H1 (cell line): ENCODE measurements at places on chromosomes 1 and 21.

DNA sequence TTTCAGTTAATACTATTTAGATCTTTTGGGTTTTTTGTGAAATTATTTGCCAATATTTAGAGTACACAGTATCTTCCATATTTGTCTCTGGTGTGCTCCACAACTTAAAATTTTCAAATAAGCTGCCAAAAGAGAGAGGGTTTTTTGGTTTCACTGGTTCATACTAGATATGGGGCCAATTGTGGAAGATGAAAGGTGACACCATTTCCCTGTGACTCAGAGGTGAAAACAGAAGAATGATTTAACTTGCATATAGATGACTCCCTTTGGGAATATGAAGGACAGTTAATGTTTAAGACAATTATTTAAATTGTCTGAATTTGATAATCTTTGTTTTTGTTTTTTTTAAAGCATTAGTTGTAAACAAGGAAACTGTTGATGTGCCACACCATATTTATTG, 37.5 kb downstream of the IVNS1ABP start:
- no peak for DNase-seq

DNA sequence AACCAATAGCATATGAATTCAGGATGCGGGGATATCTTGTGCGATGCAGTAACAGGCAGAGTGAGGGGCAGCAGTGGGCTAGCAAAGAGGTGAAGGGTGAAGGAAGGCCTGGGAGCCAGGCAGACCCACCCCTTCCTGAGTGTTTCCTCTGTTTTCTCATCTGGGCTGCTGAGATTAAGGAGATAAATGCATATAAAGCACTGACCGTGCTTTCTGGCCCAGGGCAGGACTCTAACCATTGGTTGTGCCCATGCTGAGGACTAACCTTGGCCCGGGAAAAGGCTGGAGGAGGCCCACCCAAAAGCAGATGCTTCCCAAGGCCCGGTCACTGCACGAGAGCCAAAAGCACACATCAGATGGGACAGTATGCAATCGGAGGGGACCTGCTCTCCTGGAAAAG, 87.6 kb downstream of the PSMG1 start:
- DNase-seq: no peak

DNA sequence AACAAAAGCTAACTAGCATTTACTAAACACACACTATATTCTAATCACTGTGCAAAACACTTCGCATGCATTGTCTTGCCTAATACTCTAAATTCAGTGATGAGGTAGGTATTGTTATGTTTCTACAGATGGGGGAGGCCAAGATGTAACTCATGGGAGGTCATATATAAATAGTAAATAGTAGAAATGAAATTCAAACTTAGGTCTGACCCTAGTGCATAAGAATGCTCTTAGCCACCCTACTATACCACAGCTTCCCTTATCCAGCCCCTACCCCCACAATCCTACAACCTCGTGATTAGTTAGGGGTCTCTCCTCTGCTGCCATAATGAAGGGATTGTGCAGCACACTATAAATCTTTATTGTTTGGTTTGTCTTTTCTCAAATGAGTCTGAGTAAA, 3.3 kb downstream of the PFDN2 start:
- DNase-seq: no peak

GRCh38 chr1:239418681-239419080, 32.3 kb downstream of the CHRM3 start:
- DNase-seq: no peak

GRCh38 chr1:243488459-243489157, 232.8 kb downstream of the SDCCAG8 start:
- DNase-seq: no peak

DNA sequence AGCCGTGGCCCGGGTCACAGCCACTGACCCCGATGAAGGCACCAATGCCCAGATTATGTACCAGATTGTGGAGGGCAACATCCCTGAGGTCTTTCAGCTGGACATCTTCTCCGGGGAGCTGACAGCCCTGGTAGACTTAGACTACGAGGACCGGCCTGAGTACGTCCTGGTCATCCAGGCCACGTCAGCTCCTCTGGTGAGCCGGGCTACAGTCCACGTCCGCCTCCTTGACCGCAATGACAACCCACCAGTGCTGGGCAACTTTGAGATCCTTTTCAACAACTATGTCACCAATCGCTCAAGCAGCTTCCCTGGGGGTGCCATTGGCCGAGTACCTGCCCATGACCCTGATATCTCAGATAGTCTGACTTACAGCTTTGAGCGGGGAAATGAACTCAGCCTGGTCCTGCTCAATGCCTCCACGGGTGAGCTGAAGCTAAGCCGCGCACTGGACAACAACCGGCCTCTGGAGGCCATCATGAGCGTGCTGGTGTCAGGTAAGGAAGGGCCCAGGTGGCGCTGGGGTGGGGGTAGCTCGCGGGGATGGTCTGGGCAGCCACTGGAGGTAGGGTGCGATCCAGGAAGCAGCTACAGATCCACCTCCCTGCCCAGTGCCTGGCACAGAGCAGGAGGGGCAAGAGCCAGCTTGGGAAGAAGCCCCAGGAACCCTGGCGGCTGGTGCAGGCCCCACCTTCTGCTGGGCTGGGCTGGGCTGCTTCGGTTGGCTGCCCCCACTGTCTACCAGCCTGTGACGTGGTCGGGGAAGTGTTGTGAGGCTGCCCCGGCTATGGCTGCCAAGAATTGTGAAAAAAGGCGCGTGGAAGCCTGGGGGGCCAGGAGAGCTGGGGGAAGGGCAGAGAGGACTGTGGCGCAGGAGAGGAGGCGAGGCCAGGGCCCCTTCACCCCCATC, 3.8 kb downstream of the CELSR2 start:
- no peak for DNase-seq

- no peak for DNase-seq
Measured at GRCh38 chr1:17745479-17745955, 9.6 kb upstream of the ACTL8 start.

DNA sequence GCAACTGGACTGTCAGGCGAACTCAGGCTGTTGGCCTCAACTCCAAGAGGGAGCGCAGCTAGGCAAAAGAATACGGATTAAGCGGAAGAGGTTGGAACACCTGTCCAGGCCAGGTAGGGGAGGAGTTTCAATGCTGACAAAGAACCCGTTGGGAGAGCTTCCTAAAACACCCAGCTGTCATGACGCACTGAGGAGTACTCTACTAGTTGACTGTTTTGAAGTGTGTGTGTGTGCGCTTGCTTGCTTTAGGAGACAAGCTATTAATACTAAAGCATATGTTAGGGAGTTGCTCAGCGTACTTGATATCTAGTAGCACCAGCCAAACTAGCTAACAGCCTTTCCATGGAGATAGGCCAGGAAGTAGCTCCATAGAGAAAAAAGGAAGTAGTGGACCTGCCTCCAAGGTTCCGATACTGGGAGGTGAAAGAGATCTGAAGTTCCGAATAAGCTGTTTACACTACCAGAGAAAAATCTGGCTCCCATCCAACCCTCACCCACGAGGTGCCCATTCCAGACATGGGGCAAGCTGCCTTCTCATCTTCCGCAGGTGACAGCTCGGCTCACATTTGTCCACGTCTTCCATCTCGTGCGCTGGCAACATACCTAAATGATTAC, 974 bp upstream of the FNBP1L start:
- DNase-seq: no peak

DNA sequence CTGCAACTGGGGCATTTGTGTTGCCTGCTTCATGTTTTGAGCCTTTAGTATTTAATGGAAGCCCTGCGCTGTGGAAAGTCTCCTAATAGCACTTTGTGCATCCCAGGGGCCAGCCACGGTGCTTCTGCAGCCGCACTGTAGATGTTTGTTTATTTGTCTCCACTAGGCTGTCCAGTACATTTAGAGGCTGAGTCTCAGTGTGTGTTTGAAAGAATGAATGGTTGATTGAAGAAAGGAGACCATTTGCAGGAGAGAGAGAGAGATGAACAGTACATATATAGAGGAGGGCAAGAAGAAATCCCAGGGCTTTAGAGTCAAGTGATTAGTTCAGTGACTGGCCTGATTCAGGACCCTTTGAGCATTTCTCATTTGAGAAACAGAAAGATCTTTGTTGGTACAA, 33.9 kb downstream of the MPZL1 start:
- DNase-seq: no peak

- no peak for DNase-seq
Measured at GRCh38 chr1:219188331-219188803, 14.7 kb downstream of the LYPLAL1 start.

DNA sequence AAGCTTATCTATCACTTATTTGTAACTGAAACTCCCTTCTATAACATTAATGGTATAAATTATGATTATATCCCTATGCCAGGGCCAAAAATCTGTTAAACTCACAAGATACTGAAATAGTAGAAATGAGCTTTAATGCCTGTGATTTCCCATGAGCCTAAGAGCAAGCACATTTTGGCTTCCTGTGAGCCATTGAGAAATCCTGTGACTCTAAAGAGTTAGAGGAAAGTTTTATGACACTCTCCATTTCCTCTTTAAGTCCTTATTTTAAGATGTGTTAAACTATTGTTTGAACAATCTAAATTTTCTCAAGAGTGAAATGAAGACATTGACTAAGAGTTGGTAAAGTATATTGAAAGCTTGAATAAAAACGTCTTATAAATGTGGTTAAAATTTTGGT, 45.6 kb downstream of the SUCO start:
- no peak for DNase-seq

DNA sequence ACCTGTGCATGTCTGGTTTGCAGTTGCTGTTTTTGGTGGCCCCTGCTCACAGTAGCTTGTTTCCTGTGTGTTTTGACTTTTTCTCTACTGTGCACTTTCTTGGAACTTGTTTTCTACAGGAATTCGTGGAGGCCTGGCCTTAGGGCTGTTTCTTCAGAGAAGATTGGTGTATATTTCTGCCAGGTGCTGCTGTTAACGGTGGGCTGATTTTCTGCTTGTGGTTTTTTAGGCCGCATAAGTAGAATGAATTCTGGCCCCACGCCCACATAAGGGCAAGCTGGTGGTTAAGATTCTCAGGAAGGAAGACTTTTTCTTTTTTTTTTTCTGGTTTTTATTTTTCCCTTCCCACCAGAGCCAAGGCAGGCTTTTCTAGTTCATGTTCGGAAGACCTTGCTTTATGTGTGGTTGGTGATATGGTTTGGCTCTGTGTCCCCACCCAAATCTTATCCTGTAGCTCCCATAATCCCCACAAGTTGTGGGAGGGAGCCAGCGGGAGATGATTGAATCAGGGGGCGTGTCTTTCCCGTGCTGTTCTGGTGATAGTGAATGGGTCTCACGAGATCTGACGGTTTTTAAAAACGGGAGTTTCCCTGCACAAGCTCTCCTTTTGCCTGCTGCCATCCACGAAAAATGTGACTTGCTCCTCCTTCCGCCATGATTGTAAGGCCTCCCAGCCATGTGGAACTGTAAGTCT, 71.5 kb upstream of the DISP3 start:
- no peak for DNase-seq

- DNase-seq: no peak
Measured at GRCh38 chr1:76055987-76056386, 18.6 kb upstream of the ST6GALNAC3 start.

DNA sequence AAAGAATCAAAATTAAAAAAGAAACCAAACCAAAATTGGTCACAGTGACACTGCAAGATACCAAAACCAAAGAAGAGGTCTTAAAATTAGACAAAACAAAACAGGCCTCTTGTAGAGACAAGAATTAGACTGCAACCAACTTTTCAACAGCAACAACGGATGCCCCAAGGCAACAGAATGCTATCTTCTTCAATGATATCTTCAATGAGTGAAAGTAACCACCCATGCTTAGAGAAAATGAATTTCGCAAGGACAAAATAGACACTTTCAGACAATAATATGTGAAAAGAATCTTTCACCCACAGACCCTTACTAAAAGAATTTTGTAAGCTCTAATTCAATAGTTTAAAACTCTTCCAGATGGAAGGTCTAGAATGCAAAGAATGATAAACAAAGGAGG, 41.7 kb downstream of the USP48 start:
- no peak for DNase-seq

GRCh38 chr1:85047472-85048295, 616 bp downstream of the MCOLN3 start:
- peak; percentile 71 for DNase-seq

- no peak for DNase-seq
Measured at GRCh38 chr1:37797750-37798345, 4.2 kb downstream of the MANEAL start.

GRCh38 chr1:98662356-98662670, 792 bp downstream of the SNX7 start:
- no peak for DNase-seq

DNA sequence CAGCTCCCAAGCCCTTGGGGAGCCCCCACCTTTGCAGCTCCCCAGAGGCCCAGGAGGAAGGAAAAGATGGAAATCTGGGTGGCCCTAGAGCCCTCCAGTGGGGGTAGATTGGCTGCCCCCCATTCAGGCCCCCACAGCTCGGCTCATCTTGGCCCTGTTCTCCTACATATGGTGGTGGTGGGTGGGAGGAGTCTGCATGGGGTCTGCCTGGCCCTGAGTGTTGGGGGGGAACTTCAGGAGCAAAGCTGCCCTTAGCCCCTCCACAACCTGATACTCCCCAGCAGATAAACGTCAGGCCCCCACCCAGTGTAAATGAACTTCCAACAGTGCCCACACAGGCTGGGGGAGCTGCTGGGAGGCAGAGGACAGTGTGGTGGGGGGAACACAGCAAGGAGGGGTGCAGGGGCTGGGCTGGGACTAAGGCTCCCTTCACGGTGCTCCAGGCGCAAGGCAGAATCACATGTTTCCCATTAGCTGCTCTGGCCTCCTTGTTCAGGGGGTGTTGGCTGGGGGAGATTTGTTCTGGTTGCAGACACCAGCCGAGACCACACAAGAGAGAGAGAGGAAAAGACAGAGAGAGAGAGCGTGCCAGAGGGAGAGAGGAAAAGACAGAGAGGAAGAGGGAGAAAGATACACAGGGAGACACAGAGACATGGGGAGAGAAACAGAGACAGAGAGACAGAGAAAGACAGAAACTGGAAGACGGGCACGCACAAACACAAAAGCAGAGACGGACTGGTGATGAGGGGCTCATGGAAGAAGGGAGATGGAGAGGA, 42.6 kb downstream of the AHDC1 start:
- no peak for DNase-seq

DNA sequence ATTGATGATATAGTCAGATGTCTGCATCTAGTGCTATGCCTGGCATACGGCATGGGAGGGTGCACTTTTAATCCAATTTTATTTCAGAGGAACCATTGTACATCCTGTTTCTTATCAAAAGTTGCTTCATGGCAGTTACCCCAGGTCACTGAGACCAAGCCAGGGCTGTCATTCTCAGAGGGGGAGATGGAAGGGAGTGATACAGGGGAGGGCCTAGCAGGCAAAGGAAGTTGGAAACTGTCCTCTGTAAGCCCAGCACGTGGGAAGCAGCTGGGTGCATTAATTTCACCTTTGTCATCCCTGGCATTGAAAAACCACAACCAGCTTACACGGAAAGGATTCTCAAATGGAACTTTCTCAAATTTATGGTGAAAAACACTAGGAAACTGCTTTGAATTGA, 458.7 kb upstream of the ADAMTS5 start:
- DNase-seq: no peak
